Umbilical cord (tissue), 2 donors: ENCODE measurements at places on chromosomes 4 and X. TPM values are rescaled to one million over a fixed set of nuclear protein-coding genes. Genes with fewer than 3 reads are reported as not detected.

GRCh38 chr4:150286656-150287055, 208.4 kb downstream of the DCLK2 start:
- no peak for DNase-seq

DNA sequence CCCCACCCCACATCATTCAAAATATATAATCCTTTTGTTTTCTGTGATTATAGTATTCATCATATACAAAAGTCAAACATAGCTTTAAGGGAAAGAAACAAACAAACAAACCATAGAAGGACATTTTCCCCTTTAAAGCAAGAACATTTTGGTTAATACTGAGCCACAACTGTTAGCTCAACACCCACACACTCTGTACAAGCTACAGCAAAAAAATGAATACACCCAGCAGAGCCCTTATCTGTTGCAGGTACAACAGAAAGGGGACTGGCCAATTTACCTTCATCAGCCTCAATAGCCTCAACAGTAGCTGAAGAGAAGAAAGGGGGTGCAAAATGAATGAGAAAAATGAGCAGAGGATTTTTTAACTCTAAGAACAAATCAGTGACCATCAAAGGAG, 318.4 kb downstream of the PPP3CA start:
- DNase-seq: no peak

- DNase-seq: no peak
Measured at GRCh38 chr4:116183241-116183640, 902.1 kb downstream of the TRAM1L1 start.

Gene ALB
- 7.0 TPM for total RNA-seq

- DNase-seq: no peak
Measured at GRCh38 chr4:84145176-84145575, 353.9 kb downstream of the NKX6-1 start.

DNA sequence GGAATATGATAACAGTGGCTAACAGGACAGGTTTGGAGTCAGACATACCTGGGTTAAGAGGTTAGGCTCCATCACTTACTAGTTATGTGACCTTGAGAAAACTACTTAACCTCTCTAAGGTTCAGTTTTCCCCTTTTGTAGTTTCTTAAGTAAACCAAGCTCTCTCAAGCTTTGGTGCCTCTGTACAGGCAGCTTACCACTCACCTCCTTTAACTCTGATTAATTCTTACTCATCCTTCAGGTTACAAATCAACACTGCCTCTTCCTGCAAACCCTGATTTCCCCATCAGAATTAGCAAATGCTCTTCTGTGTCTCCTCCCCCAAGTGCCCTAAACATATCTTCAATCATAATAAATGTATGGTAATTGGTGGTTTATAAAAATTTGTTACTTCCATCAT, 3.5 kb upstream of the SERTM2 start:
- no peak for DNase-seq
